ENCODE measurements at places on chromosomes 5 and 9.

DNA sequence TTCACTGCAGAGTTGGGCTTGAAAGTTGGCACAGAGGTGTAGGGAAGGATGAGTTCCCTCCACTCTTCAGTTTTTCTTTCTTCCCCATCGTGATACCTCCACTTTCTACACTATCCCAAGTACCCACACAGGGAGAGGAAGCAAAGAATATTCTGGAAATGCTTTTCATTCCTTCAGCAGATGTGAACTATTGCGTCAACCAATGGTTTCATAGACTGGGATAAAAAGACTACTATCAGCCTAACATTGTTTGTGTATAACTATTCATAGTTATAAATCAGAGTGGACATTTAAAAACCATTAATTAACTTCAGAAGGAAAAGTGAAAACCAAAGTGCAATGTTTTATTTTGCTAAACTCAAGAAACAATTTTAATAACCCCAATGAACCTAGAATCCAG is 63.6 kb upstream of the MAMDC2 start:
- no peak for DNase-seq

DNA sequence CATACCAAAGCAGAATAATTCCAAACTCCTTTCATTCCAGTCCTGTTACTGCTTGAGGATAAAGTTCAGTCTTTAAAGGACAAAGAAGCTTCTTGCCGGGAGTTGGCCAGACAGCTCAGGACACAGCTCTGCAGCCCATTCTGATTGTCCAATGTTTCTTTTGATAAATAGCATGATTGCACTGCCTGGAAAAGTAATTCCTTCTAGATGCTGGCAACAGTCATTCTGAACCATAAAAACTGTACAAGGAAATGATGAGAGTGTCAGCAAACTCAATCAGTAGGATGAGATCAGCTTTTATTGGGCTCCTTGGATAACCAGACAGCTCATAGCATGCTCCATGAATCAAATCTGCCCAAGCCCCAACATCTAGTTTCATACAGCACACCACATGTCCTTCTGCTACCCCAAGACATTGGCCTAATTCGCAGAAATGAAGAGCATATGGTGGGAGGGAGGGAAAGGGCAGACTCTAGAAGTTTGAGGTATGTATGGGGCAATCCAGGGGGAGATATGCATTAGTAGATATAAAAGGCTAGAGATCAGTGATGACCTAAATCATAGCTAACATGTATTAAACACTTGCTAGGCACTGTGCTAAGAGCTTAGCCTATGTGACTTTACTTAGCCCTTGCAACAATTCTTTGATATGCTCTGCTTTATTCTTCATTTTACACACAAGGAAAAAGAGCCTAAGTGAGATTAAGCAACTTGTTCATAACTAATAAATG is 219.9 kb upstream of the NREP start:
- DNase-seq: no peak

DNA sequence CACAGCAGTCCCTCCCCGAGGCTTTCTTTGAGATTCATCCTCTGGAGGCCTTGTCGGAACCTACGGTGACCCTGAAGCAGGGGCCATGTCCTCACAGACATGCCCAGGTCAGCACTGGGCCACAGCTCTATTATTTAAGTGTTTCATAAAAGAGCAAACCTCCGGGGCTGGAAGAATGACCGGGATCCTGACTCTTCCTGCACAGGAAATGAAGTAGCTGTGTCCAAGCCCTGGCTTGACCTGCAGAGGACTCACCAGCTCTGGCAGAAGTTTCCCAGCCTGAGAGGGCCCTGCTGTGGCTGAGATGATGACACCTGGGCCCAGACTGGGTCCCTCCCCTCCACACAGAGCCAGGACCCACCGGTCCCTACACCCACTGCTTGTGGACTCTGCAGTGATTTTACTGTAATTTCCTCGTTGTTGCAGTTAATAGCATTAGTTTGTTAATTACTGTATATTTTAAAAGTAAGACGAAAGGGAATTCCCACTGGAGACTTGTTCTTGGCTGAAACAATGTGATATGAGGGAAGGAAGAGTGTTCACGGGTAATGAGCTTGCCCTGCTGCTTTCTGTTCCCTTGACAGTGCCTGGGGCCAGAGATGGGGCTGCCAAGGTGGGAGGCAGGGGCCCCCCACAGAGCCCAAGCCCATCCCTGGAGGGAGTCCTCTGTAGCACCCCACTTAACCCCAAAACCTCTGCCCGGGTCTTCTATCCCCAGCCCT is 72.2 kb downstream of the PCDH1 start:
- no peak for DNase-seq

DNA sequence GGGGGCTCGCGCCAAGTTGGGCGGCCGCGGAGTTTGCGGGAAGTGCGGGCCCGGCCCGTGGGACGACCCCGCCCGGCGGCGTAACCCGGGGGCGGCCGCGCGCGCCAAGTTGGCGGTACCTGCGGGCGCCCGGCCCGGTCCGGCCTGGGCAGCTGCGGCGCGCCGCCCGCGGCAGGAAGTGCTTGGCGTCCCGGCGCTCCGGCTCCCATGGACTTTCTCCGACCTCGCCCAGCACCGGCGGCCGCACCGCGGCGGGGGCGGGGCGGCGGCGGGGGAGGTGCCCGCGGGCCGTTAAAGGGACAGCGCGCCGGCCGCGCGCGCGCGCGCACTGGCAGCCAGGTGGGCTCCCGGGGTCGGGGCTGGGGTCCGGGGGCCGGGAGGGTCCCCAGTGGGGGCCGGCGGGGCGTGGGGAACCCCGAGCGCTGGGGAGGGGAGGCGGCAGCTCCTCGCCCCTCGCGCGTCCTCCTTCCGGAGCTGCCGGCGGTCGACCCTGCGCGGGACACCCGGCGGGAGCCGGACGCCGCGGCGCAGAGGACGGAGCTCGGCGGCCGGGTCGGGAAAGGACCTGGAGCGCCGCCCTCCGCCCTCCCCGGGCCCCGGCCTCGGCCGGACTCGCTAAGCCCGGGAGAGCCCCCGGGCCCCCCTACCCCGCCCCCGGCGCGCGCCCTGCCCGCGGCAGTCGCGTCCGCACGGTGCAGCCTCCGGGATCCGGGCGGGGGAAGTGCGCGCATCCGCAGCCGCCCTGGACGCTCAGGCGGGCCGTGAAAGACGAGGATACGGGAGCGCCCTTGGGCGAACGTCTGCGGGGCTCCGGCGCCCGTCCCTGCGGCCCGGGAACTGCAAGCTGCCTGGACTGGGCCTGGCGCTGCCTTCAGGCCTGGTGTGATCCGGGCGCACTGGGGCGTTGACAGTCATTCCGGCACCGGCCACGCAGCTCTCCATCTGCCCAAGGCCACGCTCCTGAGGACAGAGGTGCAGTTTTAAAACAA is at the start of gene NACC2:
TSS of gene NACC2 (minus strand) at position 220 of the 989 bp plus-strand sequence. CDS start 44,768 bp downstream, outside the sequence.
- no peak for DNase-seq

- DNase-seq: no peak
Observed at GRCh38 chr9:25602400-25603044, 75.7 kb downstream of the TUSC1 start.

DNA sequence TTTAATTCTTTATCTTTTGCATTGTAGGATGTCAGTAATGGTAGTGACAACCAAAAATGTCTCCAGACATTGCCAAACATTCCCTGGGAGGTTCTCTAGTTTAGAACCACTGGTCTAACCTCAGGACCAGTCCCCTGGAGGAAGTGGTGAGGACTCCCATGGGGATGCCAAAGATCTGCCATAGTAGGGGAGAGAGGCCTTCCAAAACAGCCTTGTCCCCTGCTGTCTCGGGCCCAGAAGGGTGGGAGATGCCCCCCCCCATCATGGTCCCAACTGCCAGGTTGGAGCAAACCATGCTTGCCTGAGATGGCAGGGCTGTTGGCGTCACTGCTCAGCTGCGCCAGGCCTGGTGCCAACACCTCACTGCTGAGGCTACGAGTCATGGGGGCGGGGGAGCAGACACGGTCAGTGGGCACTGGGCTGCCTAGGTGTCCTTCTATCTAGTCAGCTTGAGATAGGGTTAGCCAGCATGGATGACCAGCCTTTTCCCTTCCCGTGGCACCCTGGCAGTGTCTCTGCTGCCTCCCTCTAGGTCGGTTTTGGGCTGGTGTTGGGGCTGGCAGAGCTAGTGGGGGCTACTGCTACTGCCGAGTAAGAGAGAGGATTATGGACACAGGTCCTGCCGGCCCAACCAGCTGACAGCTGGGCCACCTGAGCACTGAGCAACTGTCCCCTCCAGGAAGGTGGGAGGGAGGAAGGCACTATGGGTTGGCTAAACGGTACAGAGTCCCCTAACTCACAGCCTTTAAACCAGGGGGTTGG is 8.3 kb upstream of the CXXC5 start:
- DNase-seq: no peak
